RWPE2 (cell line): ENCODE measurements at places on chromosomes 5 and 9.

- peaks cover 15% of the 10 kb centered on the region for H3K4me1 ChIP-seq
- no peak for DNase-seq
- H3K27ac ChIP-seq: no peak overlapping the region
- H3K36me3 ChIP-seq: peaks cover 44% of the 10 kb centered on the region
- H3K4me3 ChIP-seq: no peak overlapping the region
Observed at GRCh38 chr5:78633700-78634099, 14.9 kb downstream of the LHFPL2 start.

- no peaks in the 10 kb centered on the region for H3K36me3 ChIP-seq
- H3K4me3 ChIP-seq: no peak overlapping the region
- H3K27me3 ChIP-seq: no peaks in the 10 kb centered on the region
Observed at GRCh38 chr5:58156973-58157701, 302.7 kb downstream of the PLK2 start.

GRCh38 chr9:882416-882924 lies 41.0 kb downstream of the DMRT1 start:
- no peak overlapping the region for H3K27ac ChIP-seq
- H3K4me1 ChIP-seq: no peaks in the 10 kb centered on the region
- DNase-seq: no peak
- peaks cover 16% of the 10 kb centered on the region for H3K27me3 ChIP-seq
- H3K36me3 ChIP-seq: no peaks in the 10 kb centered on the region

GRCh38 chr5:156042726-156043125 lies 284.2 kb upstream of the SGCD start:
- H3K27ac ChIP-seq: no peak overlapping the region
- H3K36me3 ChIP-seq: no peaks in the 10 kb centered on the region
- H3K4me3 ChIP-seq: no peak overlapping the region
- no peak for DNase-seq

- no peak overlapping the region for H3K4me3 ChIP-seq
- H3K27me3 ChIP-seq: no peaks in the 10 kb centered on the region
- no peaks in the 10 kb centered on the region for H3K36me3 ChIP-seq
- peaks cover 4% of the 10 kb centered on the region for H3K4me1 ChIP-seq
- H3K27ac ChIP-seq: no peak overlapping the region
- no peak for DNase-seq
Observed at GRCh38 chr5:171632616-171633015, 153.0 kb upstream of the SMIM23 start.

DNA sequence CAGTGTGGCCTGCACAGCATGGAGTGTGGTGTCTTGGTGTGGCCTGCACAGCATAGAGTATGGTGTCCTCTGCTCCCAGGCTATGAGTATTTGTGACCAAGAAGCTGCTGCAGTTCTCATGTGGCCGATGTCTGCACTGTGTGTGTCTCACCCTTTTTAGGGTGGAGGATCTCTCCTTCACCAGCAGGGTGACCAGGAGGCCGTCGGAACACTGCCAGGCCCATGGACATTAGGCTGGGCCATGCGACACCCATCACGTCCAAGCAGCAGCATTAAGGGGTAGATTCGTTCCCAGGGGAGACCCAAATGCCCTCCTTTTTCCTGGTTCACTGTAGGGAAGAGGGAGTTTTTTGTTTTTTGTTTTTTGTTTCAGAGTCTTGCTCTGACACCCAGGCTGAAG lies 115.3 kb upstream of the SPIN1 start:
- H3K36me3 ChIP-seq: no peaks in the 10 kb centered on the region
- DNase-seq: no peak
- H3K27ac ChIP-seq: no peak overlapping the region
- H3K4me3 ChIP-seq: no peak overlapping the region

DNA sequence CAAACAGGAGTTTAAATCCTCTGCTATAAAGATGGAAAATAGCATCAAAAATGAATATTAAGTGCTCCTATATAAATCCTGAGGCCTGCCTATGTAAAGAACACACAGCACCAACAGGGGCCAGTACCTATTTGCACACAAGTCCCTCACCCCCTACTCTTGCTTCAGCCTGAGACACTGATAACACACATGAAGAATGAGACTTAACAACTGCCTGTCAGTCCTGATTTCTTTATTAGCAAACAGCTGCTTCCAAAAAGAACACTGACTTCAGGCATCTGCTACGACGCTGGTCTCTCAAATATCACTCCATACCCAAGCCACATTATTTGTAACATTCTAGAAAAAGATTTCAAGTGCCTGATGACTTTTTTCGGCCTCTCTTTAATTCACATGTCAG lies 55.5 kb downstream of the MYO10 start:
- H3K36me3 ChIP-seq: peaks cover 20% of the 10 kb centered on the region
- H3K27me3 ChIP-seq: no peaks in the 10 kb centered on the region
- H3K27ac ChIP-seq: no peak overlapping the region
- DNase-seq: no peak
- peaks cover 18% of the 10 kb centered on the region for H3K4me1 ChIP-seq

DNA sequence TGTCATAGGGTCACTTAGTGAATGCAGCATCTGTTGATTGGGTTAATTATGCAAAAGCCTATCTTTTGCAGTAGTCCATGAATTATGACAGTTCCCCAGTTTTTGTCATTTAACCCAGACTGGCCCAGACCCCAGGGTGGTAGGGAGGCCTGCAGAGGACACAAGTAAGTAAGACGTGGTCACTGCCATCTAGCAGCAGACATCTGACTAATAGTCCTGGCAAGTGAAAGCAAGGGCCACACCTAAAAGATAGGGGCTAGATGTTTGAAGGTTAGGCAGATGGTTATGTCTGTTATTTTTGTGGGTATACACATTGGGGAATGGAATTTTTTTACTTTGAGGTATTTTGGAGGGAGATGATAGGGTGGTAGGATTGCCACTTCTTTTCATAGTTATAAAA lies 48.0 kb downstream of the RAB14 start:
- no peak overlapping the region for H3K4me3 ChIP-seq
- no peaks in the 10 kb centered on the region for H3K27me3 ChIP-seq
- DNase-seq: no peak
- H3K27ac ChIP-seq: no peak overlapping the region
- peaks cover 49% of the 10 kb centered on the region for H3K36me3 ChIP-seq
- H3K4me1 ChIP-seq: peaks cover 33% of the 10 kb centered on the region

GRCh38 chr5:14172149-14172795 lies 29.1 kb downstream of the TRIO start:
- no peaks in the 10 kb centered on the region for H3K27me3 ChIP-seq
- H3K27ac ChIP-seq: peak overlapping the region; percentile 98
- peaks cover 88% of the 10 kb centered on the region for H3K4me1 ChIP-seq
- H3K36me3 ChIP-seq: no peaks in the 10 kb centered on the region
- no peak overlapping the region for H3K4me3 ChIP-seq

DNA sequence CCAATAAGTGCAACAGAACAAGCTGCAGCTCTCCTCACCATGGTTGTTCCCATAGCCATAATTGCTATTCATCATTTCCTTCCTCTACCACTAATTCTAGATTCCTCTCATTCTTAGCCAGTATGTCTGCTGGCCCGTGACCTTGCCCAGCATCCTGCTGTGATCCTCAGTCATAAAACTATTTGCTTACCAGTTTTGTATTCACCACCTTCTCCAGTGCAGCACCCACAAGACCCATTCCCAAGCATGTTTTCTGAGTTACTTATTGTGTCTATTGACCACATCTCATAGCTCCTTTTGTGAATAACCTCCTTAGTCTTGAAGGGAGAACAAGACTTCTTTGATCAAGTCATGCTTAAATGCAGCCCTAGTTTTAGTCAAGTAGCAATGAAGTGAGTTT lies 488.0 kb upstream of the CTNND2 start:
- no peak overlapping the region for H3K27ac ChIP-seq
- H3K27me3 ChIP-seq: no peaks in the 10 kb centered on the region
- H3K4me1 ChIP-seq: peaks cover 3% of the 10 kb centered on the region
- no peak overlapping the region for H3K4me3 ChIP-seq
- DNase-seq: no peak

DNA sequence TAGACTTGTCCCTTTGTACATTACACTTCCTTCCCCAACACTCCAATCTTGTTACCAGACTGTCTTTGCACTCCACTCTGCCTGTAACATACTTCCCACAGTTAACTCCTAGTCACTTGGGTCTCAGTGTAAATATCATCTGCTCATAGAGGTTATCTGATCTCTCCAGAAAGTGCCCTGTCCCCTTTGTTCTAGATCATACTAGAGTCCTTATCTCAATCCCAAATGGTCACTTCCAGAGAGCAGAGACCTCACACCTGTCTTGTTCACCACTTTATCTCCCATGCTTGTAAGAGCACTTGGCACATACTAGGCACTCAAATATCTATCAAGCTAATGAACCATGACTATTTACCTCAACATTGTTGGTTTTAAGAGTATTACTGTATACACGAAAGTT lies 30.4 kb downstream of the SETX start:
- no peaks in the 10 kb centered on the region for H3K27me3 ChIP-seq
- H3K36me3 ChIP-seq: peaks cover 86% of the 10 kb centered on the region
- DNase-seq: no peak
- no peak overlapping the region for H3K27ac ChIP-seq
- H3K4me3 ChIP-seq: no peak overlapping the region
- H3K4me1 ChIP-seq: no peaks in the 10 kb centered on the region

DNA sequence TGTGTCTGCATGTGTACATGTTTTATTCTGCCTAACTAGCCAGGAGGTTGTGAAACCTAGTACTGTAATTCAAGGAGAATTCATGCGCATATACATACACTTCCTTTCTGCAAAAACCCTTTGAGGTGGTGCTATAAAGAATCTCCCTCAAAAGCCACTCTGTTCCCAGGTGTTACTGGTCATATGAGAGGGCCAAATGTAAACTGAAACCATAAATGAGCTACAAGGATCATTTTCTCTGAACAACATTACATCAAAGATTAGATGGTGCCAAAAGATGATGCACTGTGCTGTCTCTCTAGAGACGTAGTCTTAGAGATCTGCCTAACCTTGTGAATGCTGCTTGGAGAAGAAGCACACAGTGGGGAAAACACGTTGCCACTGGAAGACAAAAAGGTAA lies 15.7 kb downstream of the NREP start:
- no peaks in the 10 kb centered on the region for H3K36me3 ChIP-seq
- H3K4me3 ChIP-seq: no peak overlapping the region
- peaks cover 37% of the 10 kb centered on the region for H3K4me1 ChIP-seq

GRCh38 chr9:122109035-122109813 lies 16.1 kb upstream of the TTLL11 start:
- DNase-seq: no peak
- H3K27ac ChIP-seq: no peak overlapping the region
- no peaks in the 10 kb centered on the region for H3K4me1 ChIP-seq

GRCh38 chr9:119164716-119165115 lies 204.5 kb downstream of the BRINP1 start:
- no peak for DNase-seq
- no peak overlapping the region for H3K4me3 ChIP-seq
- H3K36me3 ChIP-seq: no peaks in the 10 kb centered on the region
- no peak overlapping the region for H3K27ac ChIP-seq
- no peaks in the 10 kb centered on the region for H3K27me3 ChIP-seq

DNA sequence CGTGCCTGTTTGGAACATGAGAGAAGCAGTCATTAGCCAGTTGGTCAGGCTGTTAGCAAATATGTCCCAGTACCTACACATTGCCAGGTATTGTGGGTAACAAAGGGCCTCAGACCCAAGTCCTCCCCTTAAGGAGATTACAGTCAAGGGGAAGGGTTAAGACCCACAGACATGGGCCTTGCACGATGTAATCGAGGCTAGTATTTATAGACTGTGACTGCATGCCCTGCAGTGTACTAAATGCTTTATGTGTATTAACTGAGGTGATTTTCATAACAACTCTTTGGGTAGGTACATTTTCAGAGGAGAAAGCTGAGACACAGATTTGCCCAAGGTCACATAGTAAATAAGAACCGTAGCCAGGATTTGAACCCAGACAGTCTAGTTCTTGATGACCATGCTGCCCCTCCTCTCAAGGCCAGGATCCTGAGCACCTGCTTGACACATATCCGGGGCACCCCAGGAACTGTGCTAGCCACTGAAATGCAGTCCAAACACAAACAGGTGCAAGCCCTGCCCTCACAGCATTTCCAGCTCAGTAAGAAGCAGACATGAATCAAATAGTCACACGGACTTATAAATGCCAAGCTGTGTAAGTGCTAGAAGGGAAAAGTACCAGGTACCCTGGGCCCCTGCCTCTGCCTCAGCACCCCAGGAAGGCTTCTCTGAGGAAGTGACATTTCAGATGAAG lies 32.0 kb upstream of the GRPEL2 start:
- H3K36me3 ChIP-seq: peaks cover 19% of the 10 kb centered on the region
- no peaks in the 10 kb centered on the region for H3K27me3 ChIP-seq
- no peak overlapping the region for H3K4me3 ChIP-seq
- no peak overlapping the region for H3K27ac ChIP-seq

- H3K36me3 ChIP-seq: no peaks in the 10 kb centered on the region
- no peaks in the 10 kb centered on the region for H3K4me1 ChIP-seq
- H3K27ac ChIP-seq: no peak overlapping the region
- no peaks in the 10 kb centered on the region for H3K27me3 ChIP-seq
- no peak overlapping the region for H3K4me3 ChIP-seq
Observed at GRCh38 chr5:111762895-111763294, 5.9 kb upstream of the NREP start.

DNA sequence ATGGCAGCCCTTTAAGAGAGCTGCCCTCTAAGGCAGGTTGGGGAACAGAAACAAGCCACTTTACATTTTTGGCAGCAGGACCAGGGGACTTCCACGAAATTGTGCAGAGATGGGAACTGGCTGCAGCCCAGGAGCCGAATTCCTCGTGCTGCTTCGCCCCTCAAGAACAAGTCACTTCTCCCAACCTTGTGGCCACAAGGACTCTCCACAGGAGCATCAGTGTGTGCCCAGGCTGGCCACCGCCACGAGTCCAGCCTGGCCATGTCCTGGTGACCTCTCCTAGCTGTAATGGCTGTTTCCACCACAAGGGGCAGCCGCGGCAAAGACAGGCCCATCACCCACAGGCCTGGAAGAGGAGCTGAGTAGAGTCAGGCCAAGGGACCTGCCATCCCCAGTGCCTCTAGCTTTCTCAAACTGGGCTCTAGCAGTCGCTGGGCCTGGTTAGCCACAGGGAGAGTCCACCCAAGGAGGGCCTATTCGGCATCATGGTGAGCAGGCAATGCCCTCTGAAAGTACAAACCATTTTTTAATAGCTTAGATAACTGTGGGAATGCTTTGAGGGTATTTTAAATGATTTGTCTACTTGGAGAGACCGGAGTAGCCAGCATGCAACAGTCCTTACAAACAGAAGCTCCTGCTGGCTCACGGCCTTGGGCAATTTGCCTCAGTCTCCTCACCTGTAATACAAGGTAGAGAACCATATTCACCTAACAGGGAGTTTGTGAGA lies 129.0 kb downstream of the COL23A1 start:
- H3K36me3 ChIP-seq: no peaks in the 10 kb centered on the region
- no peaks in the 10 kb centered on the region for H3K4me1 ChIP-seq
- no peak overlapping the region for H3K27ac ChIP-seq
- DNase-seq: no peak
- no peaks in the 10 kb centered on the region for H3K27me3 ChIP-seq

DNA sequence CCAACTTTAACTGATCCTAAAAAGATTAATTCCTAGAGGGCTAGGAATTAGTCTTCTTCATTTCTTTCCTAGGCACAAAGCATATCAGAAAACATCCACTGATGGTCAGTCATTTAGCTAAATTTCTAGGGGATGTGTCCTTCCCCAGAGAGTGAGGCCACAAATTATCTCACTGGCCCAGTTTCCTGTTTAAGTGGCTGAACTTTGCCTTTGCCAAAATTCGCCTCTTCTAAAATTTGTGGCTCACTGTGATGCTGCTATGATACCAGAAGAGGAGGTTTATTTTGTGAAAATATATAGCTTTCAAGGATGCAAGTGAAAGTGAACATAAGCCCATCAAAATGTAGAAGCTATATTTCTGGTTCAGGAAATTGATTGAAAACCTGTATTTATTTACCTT lies 98.1 kb upstream of the FER start:
- DNase-seq: no peak
- H3K27ac ChIP-seq: no peak overlapping the region
- H3K36me3 ChIP-seq: 0 out of 2 replicates have a peak, but pooled peaks cover 3% of the 10 kb centered on the region
- H3K27me3 ChIP-seq: no peaks in the 10 kb centered on the region
- peaks cover 26% of the 10 kb centered on the region for H3K4me1 ChIP-seq
